ENCODE measurements at places on chromosomes 1 and 21. TPM values are rescaled to one million over a fixed set of nuclear protein-coding genes. Genes with fewer than 3 reads are reported as not detected.

DNA sequence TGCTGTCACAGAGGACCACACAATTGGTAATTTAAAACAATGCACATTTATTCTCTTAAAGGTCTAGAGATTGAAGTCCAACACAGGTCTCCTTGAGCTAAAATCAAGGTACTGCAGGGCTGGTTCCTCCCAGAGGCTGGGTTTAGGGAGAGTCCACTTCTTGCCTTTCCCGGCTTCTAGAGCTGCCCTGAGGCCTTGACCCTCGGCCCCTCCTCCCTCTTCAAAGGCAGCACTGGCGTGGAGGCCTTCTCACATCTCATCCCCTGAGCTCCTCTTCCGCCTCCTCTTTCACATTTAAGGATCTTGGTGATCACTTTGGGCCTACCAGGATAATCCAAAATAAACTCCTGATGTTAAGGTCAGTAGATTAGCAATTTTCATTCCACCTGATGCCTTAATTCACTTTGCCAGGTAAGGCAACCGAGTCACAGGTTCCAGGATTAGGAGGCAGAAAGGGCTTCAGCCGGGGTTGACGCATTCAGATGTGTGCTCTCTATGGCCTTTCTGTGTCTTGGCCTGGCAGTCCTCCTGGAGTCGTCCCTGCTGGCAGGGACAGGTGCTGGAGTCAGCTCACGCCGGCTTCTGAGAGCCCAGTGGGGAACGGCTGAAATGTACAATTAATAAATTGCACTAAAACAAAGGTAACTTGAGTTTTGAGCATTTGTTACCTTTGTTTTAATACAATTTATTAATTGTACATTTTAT is 61.2 kb upstream of the ABCG1 start:
- no peak for DNase-seq

GRCh38 chr1:57678138-57678537 is 254.3 kb upstream of the DAB1 start:
- no peak for DNase-seq

DNA sequence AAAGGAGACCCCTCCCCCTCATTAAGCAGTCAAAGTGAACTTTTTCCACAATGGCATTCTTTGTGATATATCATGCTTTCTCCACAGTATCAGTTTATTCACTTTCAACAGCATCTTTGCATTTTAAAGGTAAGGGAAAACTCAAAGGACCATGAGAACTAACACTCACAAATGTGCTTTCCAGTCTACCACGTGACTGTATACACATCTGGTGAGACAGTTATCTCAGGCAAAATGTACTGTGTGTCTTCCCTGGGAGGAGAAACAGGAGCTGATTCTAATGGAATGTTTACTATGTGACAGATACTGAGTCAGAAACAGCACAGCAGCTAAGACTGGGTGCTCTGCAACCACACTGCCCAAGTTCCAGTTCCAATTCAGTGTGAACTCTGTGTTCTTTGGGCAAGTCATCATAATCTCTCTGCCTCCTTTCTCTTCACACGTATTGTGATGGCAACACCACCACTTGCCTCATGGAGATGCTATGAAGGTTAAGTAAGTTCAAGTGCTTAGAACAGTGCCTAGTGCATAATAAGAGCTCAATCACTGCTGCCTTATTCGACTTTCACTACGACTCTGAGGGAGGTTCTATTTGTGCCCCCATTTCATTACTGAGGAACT is 79.0 kb downstream of the SLC45A1 start:
- DNase-seq = no peak

DNA sequence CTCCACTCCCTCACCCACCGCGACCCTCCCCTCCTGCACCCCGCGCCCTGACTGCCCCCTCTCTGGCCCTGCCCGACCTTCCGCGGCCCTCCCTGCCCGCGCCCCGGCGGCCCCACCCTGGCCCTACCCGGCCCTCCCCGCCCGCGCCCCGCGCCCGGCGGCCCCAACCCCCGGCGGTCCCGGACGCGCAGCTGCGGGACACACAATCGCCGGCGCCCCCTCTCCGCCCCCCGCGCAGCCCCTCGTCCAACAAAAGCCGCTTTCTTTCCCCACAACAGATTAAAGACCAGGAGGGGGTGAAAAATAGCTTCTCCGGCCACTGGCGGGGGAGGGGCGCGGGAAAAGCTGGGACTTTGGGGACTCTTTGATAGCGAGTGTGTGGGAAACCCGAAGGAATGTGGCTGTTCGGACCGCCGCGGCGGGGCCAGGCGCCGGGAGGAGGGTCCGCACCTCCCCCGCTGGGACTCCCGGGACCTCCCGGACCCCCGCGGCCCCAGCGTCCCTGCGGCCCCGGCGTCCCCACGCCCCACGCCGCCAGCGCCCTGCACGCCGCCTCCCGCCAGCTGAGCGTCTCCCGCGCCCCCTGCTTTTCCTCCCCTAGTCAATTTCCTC is 8.8 kb upstream of the ID3 start:
- no peak for DNase-seq

- no peak for DNase-seq
Observed at GRCh38 chr1:24961961-24962861, 32.1 kb upstream of the RUNX3 start.

DNA sequence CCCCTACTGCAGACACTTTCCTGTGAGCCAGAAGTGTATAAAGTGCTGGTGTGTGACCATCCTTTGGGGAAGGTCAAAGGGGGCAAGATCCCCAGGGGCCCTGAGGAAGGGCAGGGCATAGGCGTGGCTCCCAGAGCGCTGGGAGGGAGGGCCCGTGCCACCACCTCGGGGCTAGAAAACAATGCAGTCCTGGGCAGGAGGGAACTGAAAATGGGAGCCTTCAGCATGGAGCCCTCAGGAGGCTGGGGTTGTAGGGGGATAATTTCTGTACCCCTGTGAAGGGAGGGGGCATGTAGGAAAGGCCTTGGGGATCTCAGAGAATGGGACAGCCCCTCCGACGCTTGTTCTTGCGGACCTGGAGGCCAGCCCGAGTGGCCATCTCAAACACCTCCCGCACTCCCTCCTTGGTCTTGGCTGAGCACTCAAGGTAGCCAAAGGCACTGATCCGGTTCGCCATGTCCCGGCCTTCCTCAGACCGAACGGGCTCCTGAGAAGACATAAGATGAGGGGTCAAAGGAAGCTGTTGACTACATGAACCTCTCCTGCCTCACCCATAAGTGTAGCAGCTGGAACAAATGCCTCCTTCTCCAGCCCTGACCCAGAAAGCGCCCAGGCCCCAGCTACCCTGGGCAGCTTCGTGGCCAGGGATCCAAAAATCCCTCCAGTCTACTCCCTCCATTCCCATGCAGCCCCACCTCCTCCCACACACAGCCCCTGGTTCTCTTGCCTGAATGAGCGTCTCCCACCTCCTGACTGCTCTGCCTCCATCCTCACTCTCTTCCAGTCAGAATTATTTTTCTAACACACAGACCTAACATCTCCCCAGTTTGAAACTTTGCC is 5.5 kb downstream of the RHOC start:
- DNase-seq = no peak

GRCh38 chr1:228272831-228273571 is 65.2 kb downstream of the OBSCN start:
- no peak for DNase-seq

GRCh38 chr1:171581766-171582165 is 40.3 kb upstream of the MYOCOS start:
- DNase-seq = no peak

DNA sequence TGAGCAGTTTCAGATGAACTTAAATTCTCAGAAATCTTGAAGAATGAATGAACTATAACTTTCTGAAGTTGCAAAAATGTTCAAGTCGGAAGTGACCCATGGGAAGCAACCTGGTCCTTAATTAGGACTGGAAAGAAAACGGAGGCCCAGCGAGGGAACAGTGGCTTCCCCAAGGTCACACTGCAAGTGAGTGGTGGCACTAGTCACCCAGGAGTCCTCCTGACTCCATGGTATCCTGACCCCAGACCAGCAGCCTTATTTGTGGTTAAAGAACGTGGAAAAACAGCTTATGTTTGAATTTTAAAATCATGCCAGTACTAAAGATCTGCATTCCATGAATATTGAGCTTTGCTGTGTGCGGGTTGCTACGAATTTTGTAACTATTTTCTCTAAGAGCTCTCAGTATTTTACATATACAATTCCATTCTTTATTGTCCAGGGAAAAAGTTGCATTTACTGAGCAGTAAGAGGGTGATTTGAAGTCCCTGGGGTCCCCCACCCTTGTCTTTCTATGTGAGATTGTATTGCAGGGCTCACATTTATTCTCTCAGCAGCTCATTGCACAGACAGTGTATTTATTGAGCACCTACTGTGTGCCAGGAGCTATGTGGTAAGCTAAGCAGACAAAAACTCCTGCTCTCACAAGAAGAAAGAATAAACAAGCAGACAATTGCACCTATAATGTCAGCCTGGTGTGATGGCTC is 61.6 kb upstream of the ATP5PO start:
- DNase-seq = no peak

DNA sequence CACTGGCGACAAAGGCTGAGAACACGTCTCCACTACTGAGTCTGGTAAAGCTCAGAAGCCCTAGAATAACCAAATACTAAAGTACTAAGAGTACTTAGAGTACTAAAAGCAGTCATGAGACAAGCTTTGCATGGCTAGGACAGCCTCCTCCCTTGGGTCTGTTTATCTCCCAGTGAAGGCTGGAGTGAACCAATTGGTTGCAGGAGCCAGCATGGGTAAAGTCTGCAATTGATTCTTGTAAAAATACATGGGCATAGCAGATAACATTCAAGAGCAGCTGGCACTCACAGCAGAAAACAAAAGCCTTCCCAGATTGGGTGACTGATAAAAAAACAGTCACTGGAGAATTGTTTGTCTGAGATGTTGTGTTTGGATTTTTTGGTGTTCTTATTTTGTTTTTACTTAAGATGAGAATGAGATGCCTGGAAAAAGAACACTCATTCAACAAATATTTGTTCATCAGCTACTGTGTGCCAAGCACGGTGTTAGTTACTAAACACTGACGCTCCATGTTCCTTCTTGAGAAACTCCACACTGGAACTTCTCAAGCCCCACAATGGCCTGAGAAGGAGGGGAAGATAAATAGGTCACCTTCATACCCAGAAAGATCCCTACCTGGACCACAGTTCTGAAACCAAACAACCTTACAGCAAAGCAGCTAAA is 3.7 kb downstream of the IRF6 start:
- no peak for DNase-seq

DNA sequence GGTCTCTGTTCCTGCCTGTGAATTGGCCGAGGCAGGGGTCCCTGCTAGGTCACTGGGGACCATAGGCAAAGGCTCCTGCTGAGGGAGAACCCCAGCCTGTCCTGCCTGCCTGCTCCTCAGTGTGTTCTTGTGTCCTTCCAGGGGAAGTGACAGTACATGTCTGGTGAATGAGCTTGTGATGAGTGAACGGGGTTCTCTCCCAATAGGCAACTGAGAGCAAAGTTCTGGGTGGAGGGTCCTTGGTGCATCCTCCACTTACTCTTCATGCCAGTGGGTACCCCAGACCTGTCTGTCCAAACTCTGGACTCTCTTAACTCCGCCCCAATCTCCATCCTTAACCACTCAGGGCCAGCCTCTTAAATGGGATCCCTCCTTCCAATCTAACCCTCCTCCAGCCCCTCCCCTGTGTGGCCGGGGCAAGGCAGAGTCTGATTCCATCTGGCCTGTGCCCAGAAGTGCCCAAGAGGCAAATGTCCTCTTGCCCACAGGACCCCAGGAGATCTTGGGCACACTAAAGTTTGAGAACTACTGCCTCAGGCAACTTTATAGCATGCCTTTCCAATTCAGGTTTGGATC is 2.0 kb downstream of the XKR8 start:
- DNase-seq = no peak

DNA sequence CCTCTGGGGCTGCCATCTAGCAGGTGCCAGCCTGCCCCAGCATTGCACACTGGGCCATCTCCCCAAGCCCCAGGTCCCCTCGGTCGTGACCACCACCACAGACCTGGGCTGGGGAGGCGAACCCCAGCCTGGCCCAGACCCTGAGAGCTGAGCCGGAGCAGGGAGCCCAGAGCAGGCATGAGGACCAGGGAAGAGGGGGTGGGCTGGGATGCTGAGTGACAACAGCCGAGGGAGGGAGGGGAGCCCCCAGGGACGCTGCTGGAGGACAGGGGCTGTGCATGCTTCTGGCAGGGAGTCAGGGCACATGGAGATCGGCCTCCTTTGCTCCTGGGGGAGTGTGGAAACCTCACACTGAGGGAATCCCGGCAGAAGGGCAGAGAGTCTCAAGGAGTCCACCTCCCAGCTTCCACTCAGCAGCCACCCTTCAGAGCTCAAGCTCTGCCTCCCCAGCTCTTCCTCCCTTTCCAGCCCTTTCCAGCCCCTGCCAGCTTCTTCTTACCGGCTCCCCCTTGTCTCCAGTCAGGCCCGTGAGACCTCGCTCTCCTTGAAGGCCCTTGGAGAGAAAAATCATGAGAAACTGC is 23.7 kb upstream of the PEF1 start:
- DNase-seq = no peak

GRCh38 chr1:157154940-157155514 is 16.8 kb upstream of the ETV3 start:
- no peak for DNase-seq

DNA sequence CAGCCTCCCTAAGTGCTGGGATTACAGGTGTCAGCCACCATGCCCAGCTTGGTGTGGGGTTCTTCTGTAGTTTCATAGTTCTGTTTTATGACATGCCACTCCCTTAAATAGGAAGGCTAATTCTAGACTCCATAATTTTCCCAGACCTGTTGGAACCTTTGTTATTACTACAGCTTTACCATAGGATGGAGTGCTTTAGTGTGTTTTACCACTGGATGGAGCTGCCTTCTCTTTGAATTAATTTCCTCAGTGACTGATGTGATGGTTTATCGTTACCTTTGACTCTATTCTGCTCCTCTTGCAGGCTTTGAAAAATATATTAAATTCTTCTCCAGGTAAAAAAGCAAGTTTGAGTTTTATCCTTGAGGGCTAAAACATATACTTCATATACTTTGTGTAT is 84.6 kb upstream of the NEK7 start:
- no peak for DNase-seq

GRCh38 chr1:225453797-225454648 is 26.2 kb upstream of the LBR start:
- no peak for DNase-seq

- DNase-seq = no peak
Observed at GRCh38 chr1:117534995-117535467, 70.8 kb upstream of the TENT5C start.

The RAD54L gene
- 1.9 TPM for total RNA-seq

The CCDC27 gene
- not detected for total RNA-seq

The KRTAP13-4 gene
- not detected for total RNA-seq

The DMRTA2 gene
- total RNA-seq = 3.6 TPM

The TTC22 gene
- 323 TPM for total RNA-seq

The PLPPR4 gene
- 1.1 TPM for total RNA-seq
